ENCODE measurements at places on chromosomes 5 and 9.
A peak's percentile ranks its signal among the peaks of the same experiment; 100 is the strongest.

GRCh38 chr9:113573046-113573958 is 109.8 kb downstream of the RGS3 start:
- no peak for DNase-seq

DNA sequence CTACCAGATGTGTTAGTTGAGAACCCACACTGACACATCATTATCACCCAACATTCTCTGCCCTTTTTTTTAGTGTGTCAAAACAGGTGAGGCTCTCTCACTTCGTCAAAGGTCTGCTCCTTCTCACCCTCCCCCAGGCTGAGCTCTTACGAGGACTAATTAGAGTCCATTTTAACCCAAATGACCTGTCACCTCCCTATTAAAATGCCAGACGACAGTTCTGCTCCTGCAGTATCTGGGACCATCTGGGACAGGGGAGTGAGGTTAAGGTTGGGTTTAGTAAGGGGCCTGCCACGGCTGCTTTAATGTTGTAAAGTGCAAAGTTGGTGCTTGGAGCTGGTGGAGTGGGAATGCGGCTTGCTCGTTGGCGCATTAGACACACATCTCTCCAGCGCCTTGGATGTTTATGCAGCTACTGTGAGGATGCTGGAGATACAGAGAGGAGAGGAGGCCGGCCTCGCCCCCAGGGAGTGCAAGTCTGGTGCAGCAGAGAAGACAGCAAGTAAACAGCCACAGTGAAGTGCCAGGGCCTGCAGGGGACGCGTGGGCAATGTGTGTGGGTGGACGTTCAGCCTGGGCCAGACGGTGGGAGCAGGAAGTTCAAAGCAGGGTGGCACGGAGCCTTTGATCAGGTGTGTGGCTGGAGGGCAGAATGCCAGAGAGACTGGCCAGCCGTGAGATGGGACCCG is 96.2 kb downstream of the C9orf50 start:
- no peak for DNase-seq

DNA sequence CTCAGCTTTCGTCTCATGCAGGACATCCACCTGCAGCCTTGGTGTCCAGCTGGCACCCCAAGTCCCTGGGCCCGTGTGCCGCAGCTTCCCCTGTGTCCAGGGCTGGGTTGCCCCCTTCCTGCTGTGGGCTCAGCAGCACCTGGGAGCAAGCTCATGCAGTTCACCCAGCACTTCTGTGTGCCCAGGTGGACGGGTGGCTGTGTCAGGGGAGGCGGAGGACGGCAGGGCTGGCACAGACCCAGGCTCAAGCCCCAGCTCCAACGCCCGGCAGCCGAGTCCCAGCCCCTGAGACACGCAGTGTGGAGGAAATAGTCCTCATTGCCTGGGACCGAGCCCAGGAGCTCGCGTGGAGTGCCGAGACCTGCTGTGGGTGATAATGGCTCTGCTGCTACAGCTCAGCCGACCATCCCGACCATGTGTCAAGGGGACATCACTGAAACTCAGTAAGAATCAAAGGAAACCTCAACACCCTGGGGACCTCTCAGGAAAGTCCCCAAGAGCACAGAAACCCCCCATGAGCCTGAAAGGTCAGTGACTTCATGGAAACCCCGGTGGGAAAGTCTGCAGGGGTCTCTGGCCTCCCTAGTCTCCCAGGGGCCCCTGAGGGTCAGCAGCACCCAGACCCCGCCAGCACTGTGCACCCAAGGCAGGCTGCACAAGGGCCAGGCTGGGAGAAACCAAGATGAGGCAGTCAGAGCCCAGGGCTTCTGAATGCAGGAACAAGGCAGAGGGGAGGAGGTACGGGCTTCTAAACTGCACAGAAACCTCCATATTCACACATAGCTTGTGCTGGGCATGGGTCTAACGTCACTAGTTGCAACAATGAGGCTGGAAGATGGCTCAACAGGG is 38.8 kb downstream of the LPCAT1 start:
- DNase-seq: no peak

DNA sequence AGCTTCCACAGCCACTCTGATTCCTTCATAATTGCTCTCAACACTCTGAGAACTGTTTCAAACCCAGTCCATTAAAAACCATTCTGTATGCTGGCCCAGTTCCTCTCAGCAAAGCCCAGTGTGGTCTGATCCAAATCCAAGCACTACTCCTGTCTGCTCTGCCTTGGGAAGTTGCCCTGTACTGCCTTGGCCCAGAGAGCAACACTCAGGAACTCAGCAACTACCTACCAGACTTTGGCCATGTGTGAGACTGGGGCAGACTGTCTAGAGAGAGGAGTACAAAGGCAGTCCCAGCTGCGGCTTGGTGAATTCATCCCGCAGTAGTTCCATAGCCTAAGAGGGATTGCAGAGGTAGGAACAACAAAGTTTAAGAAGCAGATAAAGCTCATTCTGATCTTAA is 214.4 kb downstream of the MCTP1 start:
- DNase-seq: no peak

DNA sequence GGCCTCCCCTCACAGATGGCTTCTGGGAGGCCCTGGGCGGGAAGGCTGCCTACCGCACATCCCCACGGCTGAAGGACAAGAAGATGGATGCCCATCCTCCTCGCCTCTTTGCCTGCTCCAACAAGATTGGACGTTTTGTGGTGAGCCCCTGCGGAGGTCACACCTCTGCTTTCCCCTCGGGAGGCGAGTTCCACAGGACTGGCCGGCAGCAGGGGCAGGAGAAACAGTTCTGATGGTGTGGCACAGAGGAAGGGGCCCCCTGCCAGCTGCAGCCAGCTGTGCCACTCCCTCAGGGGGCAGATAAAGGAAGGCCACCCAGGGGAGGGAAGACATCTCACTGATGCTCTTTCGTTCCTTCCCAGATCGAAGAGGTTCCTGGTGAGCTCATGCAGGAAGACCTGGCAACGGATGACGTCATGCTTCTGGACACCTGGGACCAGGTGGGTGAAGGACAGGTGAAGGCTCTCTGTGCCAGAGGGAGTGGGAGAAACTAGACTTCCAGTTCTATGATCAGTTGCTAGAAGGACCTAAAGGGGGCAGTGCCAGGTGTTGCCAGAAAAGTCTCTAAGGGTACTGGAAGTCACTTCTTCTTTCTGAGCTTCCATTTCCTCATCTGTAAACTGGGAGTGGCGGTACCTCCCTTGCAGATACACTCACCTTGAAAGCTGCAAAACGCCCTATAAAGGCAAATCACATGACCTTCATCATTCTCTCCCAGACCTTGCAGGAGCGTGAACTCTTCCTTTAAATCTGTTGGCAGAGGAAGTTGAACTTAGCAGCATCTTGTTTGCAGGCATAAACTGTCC is 41.0 kb downstream of the STOM start:
- DNase-seq: no peak

- DNase-seq: no peak
Measured at GRCh38 chr9:115285836-115286235, 167.9 kb upstream of the TNC start.

GRCh38 chr5:18321262-18321942 is 687.1 kb downstream of the TAF11L14 start:
- DNase-seq: no peak

DNA sequence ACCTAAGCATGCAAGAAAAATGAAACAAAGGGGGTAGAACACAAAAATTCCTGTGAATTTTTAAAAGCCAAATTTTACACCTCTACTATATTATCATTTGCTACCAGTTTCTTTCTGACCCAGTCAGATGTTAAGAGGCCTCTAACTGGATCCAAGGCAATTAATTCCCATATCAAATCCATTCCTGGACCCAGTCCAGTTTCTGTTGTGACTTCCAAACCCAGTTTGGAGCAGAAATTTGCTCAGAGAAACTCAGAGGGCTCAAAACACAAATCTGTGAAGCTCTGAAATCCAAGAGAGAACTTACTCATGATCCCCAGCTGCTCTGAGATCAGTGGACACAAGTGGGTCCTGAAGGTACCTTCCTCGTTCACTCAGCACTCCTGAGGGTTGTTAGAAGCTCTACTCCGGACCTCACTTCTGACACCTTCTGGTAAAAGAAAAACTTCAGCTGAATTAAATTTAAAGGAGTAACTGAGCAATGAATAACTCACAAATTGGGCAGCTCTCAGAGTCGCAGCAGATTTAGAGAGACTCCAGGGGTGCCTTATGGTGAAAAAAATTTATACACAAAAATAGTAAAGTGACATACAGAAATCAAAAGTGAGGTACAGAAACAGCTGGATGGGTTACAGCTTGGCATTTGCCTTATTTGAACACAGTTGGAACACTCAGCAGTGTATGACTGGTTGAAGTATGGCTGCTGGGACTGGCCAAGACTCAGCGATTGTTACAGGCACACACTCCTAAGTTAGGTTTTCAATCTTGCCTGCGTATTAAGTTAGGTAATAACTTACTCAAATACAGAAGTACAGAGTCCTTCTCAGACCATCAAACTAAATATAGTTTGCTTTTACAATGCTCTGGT is 32.4 kb downstream of the INSL4 start:
- DNase-seq: no peak

GRCh38 chr5:59891962-59892643 is 1.4 kb downstream of the PDE4D start:
- no peak for DNase-seq

- DNase-seq: no peak
Measured at GRCh38 chr5:153794327-153794726, 244.4 kb downstream of the FAM114A2 start.

GRCh38 chr9:35958104-35958837 is at the start of gene OR2S2:
OR2S2 (minus strand) TSS chr9:35958154; CDS start chr9:35958098, 56 bp downstream.
- no peak for DNase-seq

DNA sequence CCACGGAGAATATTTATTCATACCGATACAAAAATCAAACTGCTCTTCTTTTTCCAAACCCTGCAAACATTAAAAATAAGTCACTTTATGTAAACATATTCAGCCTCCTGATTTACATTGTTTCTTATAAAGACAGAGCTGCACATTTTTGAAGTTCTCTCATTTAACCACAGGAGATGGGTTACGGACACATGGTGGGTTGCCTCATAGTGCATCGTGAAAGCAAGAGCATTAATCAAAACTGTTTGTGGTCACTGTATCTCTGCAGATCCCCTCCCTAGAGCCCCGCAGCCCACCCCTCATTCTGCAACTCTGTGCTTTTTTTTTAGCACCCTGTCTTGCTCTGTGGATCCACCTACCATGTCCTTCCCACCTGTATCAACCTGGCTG is 43.3 kb upstream of the EQTN start:
- no peak for DNase-seq

GRCh38 chr9:23587433-23587832 is 238.6 kb downstream of the ELAVL2 start:
- DNase-seq: peak; percentile 91

- no peak for DNase-seq
Measured at GRCh38 chr5:65262649-65263059, 219.1 kb downstream of the ADAMTS6 start.

DNA sequence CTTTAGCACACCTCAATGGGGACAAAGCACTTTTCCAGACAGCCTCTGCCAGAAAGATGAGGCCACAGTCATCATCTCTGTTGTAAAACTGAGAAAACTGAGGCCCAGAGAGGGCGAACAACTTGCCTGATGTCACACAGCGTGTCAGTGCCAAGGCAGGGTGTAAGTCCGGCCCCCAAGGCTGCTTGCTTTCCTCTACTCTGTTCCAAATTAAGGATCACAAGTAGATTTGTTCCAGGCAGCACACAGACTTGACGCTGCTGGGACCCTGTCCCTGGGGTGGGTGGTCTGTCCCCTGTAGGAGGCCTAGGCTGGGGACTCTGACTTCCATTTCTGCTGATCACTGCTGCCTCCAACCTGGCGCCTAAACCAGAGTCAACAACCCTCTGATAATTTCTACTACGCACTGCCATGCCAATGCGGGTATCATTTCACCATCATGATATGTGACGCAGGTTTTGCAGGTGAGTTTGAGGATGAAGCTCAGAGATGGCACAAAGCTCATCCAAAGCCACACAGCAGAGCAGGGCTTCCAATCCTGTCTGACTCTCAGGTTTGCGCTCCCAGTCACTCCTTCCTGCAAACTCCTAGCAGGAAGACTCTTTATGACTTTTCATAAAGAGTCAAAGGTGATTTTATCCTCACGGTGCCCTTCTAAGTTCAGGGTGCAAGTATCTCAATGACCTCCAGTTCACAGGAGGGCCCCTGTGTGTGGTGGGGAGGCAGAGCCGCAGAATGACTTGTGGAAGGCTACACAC is 13.5 kb upstream of the RALGDS start:
- DNase-seq: no peak

DNA sequence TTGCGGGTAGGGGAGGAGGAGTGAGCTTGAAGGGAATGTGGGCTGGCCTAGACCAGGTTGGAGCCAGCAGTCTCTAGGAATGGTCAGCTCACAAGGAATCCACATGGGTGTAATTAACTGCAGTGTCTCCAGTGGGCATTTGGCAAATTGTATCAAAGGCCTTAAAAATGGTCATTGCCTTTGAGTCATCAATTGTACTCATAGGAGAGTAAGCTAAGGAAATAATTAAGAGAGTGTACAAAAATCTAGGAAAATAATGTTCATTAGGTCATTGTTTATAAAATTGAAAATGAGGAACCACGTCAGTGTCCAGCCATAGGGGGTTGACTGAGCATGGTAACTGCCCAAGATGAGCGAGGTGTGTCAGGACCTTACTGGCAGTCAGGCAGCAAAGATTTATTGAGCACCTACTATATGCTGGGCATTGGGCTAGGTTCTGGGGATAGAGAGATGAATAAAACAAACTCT is 29.8 kb upstream of the RPL26L1 start:
- DNase-seq: no peak

GRCh38 chr9:128101690-128102089 is 25.8 kb downstream of the PTGES2 start:
- peak; percentile 73 for DNase-seq

- no peak for DNase-seq
Measured at GRCh38 chr5:169244812-169245211, 56.1 kb downstream of the SLIT3 start.

DNA sequence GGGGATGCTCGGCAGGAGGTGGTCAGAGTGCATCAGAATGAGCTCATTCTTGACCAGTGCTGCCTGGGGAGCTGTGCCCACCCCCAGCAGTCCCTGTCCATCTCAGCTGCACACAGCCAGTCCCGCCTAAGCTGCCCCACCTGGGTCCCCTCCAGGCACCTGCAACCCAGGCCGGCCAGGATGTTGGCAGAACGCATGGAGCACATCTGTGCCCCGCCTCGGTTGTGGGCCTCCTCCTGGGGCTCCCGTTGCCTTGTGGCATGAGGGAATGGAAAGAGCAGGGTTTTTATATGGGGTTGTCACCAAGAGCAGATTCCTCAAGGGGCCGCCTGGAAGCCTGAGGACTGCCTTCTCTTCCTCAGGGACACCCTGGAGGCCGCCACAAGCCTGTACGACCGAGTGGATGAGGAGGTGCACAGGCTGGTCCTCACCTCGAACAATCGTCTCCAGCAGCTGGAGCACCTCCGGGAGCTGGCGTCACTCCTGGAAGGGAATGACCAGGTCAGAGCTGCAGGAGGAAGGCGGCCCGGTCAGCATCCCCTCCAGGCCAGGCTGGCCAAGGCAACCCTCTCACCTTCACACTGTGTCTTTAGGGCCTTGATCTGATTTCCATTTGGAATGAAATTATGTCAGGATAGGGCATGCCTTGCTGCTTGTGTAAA is 34.8 kb upstream of the LRRC14B start:
- DNase-seq: no peak

DNA sequence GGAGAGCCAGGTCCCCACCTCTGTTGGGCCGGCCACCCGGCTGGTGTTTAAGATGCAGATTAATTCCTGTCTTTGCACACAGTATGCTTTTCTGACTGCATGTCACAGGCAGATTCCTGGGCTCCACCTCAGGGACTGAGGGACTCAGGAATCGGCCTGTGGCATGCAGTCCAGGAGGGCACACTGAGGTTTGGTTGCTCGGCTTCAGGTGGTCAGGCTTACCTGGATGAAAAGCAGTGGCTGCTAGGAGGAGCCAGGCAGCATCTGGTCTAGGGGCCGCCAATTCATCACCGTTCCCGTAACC is 1.1 kb downstream of the WDR5 start:
- no peak for DNase-seq
